ENCODE measurements at places on chromosomes 6 and 20.

GRCh38 chr6:116375262-116375661 is 4.5 kb downstream of the DSE start:
- no peak for ATAC-seq

DNA sequence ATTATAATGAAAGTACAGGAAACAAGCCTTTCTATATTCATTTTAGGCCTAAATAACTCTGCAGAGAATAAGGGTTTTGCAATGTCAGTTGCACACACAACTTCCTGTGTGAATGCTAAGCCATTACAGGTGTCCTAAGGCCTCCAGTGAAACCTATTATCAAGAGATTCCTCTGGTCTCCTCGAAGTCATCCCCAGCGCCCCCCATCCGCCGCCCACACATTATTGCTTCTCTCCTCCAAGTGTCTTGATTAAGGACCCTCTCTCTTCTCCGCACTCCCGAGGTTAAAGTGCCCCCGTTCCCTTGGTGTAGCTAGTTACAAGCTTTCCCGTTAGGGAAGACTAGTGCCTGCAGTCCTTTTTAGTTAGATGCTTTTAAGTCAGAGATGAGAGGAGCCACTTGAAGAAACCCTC is 1.3 kb downstream of the HIVEP2 start:
- ATAC-seq = no peak

- no peak for ATAC-seq
Observed at GRCh38 chr20:58449681-58450221, 60.7 kb downstream of the VAPB start.

- ATAC-seq = no peak
Observed at GRCh38 chr6:116884530-116884929, 7.5 kb downstream of the RFX6 start.

DNA sequence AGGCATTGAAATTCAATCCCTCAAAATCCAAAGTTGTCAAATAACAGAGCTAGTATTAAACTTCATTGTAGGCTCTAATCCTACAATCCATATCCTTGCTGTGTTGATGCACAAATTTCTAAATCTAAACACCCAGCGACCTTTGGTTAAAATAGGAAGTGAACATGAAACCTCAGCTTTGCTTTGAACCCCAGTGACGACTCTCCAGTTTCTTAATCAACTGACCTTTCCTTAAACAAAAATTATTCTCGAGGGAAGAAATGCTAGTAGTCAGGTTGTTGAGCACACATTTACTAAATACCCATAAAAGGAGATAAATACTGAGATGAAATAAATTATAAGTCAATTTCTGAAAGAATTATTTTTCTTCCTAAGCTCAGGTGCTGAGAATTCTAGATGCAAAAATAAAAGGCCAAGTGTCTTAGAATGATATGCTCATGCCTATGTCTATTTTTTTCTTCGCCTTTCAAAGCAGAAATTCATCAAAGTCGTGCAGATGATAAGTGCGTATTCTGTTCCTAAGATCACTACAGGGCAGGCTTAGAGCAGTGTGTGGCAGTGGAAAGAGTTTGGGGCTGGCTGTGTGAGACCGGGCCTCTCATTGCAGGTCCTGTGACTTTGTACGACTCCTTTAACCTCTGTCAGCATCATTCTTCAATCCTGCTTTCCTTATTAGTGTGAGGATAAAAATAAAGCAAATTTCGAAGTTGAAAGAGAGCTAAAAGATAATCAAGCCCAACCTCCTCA is 208.7 kb downstream of the PRL start:
- no peak for ATAC-seq

DNA sequence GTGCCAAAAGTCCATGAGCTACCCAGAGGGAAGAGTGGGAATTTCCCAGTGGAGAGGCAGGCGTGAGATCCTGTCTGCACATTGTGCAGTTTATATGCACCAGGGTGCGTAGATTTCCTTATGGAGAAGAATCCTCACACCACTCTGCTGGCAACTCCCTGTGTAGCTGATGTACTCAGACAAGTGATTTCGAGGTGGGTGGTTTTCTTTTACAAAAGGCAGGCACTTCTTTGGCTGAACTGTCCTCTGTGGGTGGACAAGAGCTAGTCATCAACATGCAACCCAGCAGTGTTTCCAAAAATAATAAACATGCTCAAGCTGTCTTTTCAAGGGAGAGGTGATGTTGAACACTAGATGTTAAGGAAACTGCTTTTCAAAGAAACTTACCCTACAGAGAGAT is 121.7 kb upstream of the NXT1 start:
- ATAC-seq = no peak

GRCh38 chr6:90177544-90178383 is 118.9 kb downstream of the BACH2 start:
- no peak for ATAC-seq

GRCh38 chr6:133855276-133855990 is 33.5 kb upstream of the TCF21 start:
- ATAC-seq = no peak

GRCh38 chr6:112027942-112028674 is 25.8 kb upstream of the CCN6 start:
- ATAC-seq = no peak

DNA sequence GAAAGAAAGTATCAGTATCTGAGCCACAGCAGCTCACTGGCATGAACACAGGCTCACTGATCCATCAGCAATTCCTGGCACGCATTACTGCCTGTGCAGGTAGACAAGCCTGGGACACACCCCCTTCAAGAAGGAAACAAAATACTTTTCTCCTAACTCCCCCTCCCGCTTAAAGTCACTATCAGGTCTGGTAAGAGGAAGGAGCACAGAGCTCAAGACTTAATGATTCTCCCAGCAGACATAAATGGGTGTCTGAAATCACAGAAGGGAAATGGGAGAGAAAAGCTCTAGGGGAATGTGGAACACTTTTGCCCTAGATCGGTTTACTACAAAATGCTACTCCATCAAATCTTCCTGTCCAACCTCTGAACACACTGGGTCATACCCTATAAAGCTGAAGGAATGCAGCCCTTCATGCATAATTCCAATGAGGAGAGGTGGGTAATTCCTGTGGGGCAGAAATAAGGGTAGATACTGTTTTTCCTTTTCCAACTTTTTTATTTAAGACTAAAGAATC is at the start of gene ADGRF1:
TSS of gene ADGRF1 (minus strand) at position 58 of the 517 bp plus-strand sequence. CDS start 13,271 bp downstream, outside the sequence.
- peak; percentile 91 for ATAC-seq

GRCh38 chr6:165552248-165552736 is 110.7 kb downstream of the PDE10A start:
- peak; percentile 15 for ATAC-seq

GRCh38 chr6:125858427-125859320 is 67.9 kb downstream of the NCOA7 start:
- ATAC-seq = peak; percentile 82

DNA sequence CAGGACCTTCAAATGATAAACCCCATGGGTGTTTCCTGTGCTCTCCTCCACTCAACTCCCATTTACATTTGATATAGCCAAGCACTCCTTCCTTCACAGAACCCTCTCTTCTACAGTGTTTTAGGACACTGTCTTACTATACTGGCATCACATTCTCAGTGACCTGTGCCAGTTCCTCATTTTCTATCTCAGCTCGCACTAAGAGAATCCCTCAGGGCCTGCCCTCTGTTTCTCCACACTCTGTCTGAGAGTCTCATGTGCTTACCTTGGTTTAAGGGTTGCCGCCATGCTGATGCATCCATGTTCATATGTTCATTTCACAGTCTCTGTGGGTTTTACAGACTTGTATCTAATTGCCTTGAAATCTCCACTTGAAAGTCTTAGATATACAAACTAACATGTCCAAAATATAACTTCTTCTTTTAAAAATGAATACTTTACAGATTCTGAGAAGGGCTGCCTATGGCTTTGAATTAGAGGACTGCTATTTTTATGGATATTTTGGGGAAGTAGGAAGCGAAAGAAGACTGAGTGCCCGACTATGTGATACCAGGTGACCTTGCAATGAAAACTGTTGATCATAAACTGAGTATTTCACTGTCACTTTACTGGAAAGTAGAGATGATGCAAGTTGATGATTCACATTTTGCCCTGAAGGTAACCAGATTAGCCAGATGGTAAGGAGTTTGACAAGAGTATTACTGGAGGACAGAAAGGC is 153.1 kb upstream of the SIM1 start:
- ATAC-seq = peak; percentile 80

DNA sequence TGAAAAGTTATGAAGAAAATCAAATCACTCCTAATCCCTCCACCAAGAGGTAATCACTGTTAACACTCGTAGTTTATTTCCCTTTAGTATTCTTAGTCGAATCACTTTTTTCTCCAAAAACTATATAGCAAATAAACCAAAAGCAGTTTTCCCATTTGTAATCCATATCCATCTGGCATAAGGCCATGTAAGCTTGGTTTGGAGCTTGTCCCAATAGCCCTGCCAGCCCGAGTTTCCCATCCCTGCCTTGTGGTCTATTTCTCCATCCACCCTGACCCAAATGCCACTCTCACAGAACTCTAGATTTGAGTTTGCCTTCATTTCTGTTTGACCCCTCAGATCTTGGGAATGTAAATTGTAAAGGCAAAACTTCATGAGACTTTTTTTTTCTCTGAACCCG is 71.8 kb upstream of the DSP start:
- no peak for ATAC-seq

DNA sequence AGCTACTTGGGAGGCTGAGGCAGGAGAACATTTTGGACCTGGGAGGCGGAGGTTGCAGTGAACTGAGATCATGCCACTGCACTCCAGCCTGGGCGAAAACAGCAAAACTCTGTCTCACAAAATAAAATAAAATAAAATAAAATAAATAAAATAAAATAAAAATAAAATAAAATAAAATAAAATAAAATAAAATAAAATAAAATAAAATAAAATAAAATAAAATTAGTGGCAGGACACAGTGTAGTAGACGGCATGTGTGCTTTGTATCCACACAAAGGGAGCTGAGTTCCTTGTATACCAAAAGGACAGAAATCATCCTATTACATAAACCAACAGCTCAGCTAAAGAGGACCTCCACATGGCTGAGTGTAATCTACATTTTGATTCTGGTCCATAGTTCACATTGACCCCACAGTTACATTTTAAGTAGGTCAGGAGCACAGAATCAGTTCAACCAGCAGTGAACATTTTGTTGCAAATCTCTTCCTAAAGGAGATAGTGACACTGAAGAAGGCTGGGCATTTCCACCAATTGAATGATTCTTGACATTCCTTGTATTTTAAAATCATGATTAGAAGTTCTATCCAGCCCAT is 91.7 kb upstream of the MAP7 start:
- ATAC-seq = no peak

DNA sequence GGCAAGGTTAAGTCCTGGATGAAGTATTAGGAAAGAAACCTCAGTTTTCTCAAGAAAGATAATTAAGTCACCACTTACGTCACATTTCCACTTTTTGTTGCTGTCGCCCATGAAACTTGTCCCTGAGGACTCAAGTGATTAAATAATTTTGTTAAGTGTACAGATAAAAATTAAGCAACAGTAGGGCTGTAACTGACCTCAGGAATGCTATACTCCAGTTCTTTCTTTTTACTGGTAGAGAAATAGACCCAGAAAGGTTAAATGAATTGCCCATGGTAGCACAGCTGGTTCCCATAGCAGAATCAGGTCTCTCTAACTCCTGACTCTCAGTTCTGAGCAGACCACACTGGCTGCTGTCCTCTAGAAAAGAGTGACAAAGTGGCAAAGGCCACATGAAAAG is 54.5 kb downstream of the CLIC5 start:
- no peak for ATAC-seq

GRCh38 chr6:68313911-68314310 is 321.2 kb upstream of the ADGRB3 start:
- ATAC-seq = no peak

DNA sequence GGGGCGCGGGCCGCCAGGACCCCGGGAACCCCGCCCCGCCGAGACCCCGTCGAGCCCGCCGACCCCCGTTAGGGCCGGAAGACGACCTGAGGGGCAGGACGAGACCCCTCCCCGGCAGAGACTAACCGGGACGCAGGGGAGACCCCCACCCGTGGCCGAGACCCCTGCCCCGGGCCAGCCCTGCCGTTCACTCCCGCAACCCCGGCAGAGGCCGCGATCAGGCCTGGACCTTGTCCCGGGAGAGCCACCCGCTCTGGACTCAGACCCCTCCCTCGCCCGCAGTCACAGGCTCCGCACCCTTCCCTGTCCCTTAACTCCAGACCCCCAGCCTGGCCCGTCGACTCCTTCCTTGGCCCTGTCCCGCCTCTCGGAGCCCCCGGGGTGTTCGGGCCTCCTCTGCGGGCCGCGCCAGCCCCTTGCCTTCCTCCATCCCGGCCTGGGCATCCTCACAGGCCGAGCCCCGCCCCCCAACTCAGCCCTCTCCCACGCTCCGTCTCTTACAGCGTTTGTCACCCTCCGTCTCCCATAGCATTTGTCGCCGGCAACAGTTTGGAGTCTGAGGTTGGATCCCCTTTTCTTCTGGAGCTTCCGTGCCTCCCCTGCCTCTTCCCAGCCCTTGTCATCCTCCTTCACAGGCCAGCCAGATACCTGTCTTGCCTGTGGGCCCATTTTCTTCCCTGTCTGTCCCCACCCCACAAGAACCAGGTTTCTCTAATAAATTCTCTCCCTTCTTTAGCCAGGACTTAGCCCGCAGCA is 569 bp downstream of the TCEA2 start:
- peak; percentile 2 for ATAC-seq

DNA sequence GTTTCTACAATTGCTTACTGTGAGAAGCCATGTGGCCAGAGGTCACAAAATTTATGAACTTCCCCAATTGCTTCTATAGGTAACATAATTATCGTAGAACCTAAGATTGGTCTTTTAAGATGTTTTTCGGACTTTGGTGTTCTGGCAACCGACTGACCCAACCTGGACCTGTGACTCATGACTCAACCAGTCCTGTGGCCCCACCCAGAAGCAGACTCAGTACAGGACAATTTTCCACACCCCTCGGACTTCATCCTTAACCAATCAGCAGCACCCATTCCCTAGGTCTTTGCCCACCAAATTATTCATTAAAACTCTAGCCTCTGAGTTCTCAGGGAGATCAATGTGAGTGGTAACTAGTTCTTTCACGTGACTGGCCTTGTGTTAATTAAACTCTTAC is 26.4 kb upstream of the AKAP12 start:
- ATAC-seq = no peak

- ATAC-seq = no peak
Observed at GRCh38 chr6:33177552-33178446, 14.5 kb downstream of the COL11A2 start.

DNA sequence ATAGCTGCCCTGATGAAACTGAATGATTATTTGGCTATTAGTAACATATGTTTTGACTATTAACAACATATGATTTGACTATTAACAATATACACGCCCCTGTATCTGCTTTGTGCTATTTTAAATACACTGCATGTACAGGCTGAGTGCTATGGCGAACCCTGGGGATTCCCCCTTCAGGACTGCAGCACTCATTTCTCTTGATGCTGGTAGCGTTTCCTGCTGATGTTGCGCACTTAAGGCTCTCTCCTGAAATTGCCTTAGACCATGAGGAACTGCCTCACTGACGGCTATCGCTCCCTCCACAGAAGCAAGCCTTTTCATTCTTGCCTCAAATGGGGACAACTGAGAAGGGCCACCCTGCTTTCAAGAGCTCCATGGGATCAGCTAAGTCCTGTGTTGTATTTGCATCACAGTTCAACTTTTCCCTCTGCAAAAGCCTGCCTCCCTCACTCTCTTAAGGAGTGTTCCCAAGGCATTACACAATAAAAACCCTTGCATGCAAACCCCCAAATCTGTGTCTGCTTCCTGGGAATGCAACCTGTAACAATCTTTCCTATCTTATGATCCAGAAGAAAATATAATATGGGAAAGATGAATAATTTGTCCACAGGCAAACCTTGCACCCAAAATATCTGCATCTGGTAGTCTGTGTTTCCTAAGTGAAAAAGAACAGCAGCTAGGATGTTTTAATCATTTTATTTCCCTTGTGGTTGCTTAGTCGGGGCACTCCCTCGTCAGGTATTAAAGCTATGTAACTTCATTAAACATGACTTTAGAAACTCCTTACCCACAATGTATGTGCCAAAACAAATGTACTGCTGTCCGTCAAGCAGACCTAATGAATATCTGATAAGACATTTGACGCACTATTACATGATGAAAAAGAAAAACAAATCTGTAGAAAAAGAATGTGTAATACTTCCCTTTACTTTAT is 456.4 kb downstream of the COL12A1 start:
- ATAC-seq = no peak

Data from esophagus mucosa (tissue), 1 donor.